ENCODE measurements at places on chromosomes 7 and 10.
A peak's percentile ranks its signal among the peaks of the same experiment; 100 is the strongest.

DNA sequence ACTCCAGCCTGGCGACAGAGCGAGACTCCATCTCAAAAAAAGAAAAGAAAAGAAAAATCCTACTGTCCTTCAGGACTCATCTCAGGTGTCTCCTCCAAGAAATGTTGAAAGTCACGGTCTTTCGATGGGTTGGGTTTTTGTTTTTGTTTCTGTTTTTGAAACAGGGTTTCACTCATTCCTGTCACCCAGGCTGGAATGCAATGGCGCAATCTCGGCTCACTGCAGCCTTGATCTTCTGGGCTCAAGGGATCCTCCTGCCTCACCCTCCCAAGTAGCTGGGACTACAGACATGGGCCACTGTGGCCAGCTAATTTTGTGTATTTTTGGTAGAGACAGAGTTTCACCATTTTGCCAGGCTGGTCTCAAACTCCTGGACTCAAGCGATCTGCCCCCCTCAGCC, 3.1 kb upstream of the SORBS1 start:
- DNase-seq = no peak

DNA sequence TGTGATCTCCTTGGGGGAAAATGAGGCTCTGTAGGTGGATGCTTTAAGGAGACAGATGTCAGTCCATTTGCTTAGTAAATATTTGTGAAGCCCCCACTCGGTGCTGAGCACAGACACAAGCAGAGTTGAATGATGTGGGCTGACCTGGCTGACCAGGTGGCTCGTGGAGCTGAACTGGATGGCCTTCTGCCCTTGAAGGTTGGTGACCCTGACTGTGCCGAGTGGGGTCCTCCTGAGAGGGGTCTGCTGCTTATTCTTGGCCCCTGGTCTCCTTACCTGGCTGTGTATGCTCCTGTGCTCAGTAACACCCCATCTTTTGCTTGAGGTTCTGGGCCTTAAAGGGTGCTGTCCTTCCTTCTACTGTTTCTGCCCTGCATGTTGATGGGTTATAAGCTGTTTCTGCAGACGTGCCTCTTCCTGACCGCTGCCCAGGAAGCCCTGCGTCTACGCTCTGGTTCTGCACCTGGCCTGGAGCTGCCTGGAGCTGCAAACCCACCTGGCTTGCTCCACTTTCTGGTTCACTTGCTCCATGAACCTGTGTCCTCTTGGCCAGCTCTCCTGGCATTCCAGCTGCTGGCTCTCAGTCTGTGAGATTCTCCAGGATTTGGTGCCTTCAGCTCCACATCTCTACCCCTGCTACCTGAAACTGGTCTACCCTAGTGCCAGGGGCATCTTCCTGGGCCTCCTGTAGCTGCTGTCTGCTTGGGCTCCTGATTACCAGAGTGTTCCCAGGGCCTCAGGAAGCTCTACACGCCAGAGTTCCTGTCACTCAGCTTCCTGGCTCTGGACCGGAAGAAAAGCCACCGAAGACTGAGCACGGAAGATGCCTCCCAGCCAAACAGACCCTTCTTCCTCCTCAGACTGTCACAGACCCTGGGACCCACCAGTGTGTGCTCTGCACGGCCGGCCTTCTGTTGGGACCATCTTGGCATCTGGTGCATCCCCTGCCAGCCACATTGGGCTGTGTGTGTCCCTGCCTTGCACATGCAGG, 76.5 kb downstream of the ADCY1 start:
- no peak for DNase-seq

DNA sequence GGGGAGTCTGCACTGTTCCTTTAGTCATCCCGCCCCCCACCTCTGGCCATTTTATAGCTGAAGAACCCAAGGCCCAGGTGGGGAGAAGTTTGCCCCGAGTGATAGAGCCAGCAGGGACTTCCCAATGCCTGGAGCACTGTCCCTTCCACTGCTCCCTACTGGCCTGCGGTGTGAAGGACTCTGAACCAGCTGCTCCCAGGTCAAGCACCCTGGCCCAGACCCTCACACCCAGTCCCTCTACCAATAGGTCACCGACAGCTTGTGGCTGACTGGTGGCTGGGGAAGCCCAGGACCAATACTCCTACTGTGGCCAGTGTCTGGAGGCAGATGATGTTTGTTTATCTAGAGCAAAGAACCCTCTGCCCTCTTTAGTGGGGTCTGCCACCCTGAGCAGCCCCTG, 167.9 kb downstream of the LCOR start:
- DNase-seq = no peak

- no peak for DNase-seq
Measured at GRCh38 chr7:118289476-118289875, 65.0 kb downstream of the ANKRD7 start.

DNA sequence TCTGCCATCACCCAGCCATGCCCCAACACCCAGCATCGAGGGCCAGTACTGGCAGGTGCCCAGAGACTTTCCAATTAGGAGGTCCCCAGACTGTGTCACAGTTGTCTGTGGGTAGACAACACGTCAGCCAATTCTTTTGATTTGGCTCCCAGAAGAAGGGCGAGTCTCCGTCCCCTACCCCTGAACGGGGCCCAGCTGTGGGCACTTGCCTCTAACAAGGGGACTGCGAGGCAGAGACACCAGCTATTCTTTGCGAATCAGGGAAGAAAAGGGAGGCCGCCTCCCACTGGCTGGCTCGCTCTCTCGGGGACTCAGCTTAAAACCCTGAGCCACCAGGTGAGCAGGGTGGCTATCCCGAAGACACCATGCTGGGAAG, 167.3 kb downstream of the USP6NL start:
- no peak for DNase-seq

GRCh38 chr7:28510026-28510369, 97.7 kb downstream of the CREB5 start:
- no peak for DNase-seq

GRCh38 chr7:2151237-2151636, 81.5 kb downstream of the MAD1L1 start:
- DNase-seq = no peak

DNA sequence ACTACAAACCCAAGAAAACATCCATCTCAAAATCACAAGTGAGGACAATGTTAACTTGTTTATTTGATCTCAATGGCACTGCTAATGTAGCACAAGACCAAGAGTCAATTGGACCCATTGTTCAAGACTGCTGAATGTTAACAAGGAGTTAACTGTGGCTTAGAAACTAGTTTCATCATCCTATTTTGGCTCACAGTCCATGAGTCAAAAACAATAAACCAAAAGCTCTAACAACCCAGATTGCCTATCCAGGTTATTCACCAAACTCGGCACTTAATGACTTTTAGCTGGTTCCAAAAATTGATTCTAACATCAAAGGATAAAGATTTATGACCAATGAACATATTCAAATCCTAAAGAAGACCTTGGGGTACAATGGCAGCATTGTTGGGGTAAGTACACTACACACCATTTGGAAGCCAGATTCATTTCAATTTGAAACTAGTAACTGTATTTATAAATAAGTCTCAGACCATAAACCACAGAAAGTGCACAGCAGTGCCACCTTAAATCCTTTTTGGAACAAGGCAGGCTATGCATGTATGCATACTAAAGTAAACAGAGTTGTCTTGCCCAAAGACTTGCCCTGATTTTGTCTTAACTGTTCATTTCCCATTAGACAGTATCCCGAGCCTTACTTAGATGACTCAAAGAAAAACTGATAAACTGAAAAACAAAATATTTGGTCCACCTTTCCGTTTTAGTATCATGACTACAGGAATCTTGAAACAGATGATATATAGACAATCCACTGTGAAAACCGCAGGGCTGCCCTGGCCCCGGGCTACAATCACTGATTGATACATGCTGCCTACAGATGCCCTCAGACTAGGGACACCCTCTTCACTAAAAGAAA, 84.5 kb downstream of the SRPK2 start:
- DNase-seq = no peak

- peak; percentile 14 for DNase-seq
Measured at GRCh38 chr10:110547139-110547761, 20.2 kb upstream of the SMC3 start.

DNA sequence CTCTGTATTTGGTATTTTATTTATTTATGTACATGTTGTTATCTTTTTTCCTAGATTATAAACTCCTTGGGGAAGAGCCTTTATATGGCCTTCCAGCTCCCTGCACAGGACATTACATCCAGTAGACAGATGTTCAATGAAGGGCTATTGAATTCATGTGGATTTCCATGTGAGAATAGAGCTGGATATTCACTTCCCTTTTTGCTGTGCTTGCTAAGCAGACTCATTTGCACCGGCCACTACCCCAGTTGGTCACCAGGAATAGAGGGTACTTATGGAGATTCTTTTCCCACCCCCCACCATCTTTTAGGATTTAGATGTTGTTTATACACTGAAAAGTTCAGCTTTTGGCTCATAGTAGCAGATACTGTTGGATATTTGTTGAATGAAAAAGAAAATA, 374.1 kb downstream of the NRG3 start:
- DNase-seq = no peak

GRCh38 chr10:5272065-5272803, 75.6 kb downstream of the AKR1C4 start:
- no peak for DNase-seq

DNA sequence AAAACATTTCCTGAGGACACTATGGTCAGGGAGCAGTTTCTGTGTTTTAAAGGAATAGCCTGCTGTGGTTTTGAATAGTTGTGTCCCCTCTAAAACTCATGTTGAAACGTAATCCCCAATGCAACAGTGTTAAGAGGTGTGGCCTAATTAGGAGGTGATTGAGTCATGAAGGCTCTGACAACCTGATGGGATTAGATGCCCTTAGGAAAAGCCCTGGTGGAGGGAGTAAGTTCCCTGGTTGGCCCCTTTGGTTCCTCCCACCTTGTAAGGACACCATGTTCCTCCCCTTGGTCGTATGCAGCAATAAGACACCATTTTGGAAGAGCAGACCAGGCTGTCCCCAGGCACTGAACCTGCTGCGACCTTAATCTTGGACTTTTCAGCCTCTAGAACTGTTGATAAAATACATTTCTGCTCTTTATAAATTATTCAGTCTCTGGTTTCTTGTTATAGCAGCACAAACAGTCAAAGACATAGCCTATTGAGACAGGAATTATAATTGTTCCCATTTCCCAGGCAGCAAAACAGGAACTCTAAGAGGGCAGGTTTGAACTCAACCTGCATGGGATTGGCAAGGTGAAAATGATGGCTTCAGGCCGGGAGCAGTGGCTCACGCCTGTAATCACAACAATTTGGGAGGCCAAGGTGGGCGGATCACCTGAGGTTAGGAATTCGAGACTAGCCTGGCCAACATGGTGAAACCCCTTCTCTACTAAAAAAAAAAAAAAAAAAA, 20.5 kb upstream of the TNS3 start:
- no peak for DNase-seq

DNA sequence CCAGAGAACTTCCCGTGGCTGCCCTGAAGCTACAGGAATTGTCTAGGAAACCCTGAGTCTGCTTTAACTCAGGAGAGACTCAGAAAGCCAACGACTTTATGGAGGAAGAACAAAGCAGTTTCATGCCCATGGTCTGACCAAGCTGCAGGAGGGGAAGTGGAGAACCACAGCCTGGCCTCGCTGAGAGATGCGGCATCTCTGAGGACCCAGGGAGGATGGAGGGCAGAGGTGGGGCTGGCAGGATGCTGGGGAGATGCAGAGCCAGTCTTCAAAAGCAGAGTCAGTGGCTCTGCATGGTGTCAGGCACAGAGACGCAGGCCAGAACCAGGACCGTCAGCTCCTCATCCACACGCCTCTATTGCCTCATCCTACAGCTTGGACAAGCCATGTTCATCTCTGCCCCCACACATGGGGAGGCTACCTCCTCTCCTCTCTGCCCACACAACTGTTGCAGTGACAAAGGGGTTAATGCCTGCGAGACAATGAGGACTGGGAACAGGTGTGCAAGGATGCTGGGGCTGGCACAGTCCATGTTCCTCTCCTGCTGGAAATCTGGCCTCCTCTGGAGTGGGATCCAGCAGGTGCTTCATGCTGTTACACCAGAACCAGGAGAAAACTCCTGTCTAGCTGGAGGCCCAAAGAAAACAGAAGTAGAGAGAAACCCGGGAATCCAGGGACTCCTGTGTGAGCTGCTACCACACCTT, 267.0 kb downstream of the PLXNA4 start:
- no peak for DNase-seq

- DNase-seq = no peak
Measured at GRCh38 chr10:44306147-44306710, 78.7 kb downstream of the CXCL12 start.

- DNase-seq = no peak
Measured at GRCh38 chr10:109929501-109930219, 6.3 kb upstream of the XPNPEP1 start.

GRCh38 chr10:30825022-30825421, 195.5 kb upstream of the LYZL2 start:
- no peak for DNase-seq

DNA sequence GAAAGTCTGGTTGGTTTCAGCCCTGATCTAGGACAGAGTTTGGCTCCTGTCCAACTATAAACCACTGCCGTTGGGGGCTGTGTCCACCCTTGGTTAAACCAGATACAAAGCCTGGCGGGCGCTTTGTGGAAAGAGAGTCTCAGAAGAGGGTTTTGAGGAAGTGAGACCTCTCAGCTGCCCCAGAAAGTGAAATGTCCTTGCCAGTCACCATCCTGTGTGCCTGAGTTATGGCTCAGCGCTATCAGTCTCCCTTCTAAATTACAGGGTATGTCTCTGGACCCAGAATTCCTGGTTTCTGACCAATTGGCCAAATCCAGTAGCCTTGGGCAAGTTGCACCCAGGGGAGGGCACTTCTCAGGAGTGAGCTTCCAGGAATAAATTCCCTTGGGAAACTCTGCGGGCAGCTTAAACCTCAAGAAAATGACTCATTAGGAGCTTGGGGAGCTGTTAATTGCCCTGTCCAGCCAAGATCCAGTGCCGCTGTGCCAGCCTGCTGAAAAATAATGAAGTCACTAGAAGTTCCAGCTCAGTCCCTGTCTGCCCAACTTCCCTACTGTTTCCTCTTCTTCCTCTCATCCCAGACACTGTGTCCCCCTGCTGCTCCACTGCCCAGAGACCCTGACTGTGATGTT, 66.7 kb upstream of the PDZD8 start:
- no peak for DNase-seq

DNA sequence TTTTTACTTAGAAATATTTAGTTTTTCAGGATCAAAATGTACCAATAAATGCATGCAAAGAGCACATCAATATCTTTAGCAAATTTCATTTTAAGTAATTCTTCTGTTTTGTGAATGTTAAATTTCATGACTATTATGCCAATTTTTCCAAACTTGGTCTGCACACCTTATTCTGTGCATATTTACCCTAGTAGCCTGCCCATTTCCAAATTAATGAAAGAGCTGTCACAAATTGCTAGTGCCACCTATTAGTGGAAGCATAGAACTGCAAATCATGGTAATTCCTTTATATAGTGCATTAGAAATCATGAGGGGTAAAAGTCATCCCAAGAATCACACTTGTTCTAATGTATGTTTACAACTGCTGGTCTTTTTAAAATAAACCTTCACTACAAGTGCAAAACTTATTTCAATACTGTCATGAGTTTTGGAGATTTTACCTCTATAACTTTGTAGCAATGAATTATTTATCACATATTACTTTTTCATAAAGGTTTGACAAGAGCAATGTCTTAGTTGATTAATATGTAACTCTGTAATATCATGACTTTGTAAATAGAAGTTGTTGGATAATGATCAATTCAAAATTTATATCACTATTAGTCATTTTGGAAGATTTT, 5.7 kb downstream of the SEMA3A start:
- DNase-seq = no peak

GRCh38 chr10:43570971-43571370, 3.4 kb downstream of the ZNF239 start:
- no peak for DNase-seq

Measured in CD4-positive, alpha-beta T cell treated with Interleukin-1 beta for 1 hour (primary cell).